Pancreas (tissue), 10 donors: ENCODE measurements at places on chromosomes 1 and 21. TPM values are rescaled to one million over a fixed set of nuclear protein-coding genes. Genes with fewer than 3 reads are reported as not detected.

DNA sequence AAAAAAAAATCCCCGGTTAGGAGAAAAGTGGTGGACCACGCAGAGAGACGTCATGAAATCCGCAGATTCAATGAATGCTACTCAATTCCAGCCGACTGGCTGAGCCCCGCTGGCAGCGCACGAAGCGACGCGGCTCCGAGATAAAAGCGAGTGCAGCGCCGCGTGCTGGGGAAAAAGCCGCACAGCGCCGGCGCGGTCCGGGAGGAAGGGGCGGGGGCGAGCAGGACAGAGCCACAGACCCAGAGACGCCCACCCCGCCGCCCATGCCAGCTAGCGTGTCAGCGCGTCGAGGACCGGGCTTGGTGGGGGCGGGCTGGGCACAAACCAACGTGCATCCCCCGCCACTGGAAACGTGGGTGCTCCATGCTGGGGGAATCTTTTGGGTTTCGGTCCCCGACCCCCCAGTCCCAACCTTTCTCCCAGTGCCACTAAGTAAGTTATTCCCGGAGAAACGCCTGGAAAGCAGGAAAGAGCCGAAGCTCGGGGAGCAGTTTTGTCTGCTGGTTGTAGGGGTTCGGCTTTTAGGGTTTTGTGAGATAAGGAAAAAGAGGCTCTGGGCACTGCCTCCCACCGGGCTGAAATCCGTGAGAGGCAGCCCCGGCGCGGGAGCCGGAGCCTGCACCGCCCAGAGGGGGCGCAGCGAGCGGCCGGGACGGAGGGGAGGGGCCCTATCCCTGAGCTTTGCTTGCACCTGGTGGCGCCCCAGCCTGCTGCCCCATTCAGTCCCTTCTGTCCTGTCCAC, at the start of gene KCNJ6:
TSS of gene KCNJ6 (minus strand) at position 148 of the 742 bp plus-strand sequence. CDS start 75,775 bp downstream, outside the sequence.
- peaks cover 3% of the 10 kb centered on the region for H3K4me1 ChIP-seq
- peaks cover 13% of the 10 kb centered on the region for H3K27me3 ChIP-seq
- no peaks in the 10 kb centered on the region for H3K36me3 ChIP-seq
- no peak for DNase-seq

DNA sequence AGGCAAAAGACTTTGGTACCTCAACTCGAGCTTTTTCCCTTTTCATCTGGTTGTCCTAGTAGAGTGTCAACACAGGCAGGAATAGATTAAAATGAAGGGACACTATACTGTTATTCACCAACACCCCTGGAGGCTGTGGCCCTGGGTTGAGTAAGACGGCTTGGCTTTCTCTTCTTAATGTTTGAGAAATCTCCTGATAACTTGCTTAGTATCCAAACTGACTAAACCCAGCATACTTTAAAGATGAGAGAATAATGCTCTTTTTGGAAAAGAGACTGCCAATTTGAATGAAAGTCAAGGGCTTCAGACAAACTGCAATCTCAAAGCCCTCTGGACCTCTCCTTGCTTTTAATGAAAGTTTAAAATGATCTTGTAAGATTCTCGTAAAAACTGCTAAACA, 2.6 kb upstream of the SLC30A1 start:
- DNase-seq = no peak
- no peaks in the 10 kb centered on the region for H3K36me3 ChIP-seq
- no peaks in the 10 kb centered on the region for H3K27me3 ChIP-seq
- no peak overlapping the region for H3K27ac ChIP-seq
- H3K4me1 ChIP-seq = no peaks in the 10 kb centered on the region

DNA sequence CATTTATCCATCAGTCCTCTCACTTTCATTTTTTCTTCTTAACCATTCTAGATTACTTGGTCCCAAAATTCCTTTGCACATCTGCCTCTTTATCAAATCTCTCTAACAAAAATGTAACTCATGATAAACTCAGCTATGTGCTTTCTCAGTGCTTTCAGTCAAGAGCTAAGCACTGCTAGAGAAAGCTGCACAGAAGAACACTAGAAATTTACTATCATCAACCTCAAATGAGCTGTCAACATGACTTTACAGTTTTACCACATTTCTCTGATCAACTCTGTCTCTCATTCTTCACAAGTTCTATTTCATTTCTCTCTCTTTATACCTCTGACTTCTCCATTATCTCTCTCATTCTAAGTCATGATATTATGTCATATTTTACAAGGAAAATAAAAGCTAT, 54.2 kb upstream of the PRKACB start:
- H3K27ac ChIP-seq = no peak overlapping the region
- no peaks in the 10 kb centered on the region for H3K4me1 ChIP-seq
- H3K4me3 ChIP-seq = no peak overlapping the region

GRCh38 chr1:116573431-116574095, 2.7 kb upstream of the CD58 start:
- no peaks in the 10 kb centered on the region for H3K27me3 ChIP-seq
- no peak overlapping the region for H3K27ac ChIP-seq
- DNase-seq = no peak

DNA sequence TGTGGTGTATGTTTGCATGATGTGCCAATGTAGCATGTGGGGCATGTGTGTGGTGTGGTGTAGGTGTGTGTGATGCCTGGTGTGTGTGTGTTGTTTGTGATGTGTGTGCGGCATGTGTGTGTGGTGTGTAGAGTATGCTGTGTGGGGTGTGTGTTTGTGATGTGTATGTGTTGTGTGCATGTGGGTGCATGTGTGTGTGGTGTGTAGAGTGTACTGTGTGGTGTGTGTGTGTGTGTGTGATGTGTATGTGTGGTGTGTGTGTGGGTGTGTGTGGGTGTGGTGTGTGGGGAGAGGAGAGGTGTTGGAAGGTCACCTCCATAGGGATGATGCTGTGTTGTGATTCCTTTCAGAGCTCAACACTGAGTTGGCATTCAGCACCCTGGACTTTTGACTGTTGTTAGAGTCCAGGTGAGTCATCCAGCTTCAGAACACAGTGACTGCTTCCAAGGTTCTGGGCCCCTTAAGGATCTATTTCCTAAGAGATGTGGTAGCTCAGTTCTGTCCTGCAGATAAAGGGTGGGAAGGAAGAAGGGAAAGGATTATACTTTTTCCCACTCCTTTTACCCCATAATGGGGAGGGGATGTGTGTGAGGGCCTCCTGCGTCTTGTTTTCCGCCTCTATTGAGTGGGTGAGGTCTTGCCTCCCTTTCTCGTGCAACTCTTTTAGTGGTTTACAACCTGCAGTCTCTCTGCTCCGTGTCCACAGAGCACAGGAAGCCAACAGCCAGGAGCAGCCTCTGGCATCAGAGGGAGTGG, 47.6 kb downstream of the RHOU start:
- H3K27ac ChIP-seq = no peak overlapping the region
- DNase-seq = peak; percentile 60
- no peaks in the 10 kb centered on the region for H3K27me3 ChIP-seq
- H3K36me3 ChIP-seq = no peaks in the 10 kb centered on the region

DNA sequence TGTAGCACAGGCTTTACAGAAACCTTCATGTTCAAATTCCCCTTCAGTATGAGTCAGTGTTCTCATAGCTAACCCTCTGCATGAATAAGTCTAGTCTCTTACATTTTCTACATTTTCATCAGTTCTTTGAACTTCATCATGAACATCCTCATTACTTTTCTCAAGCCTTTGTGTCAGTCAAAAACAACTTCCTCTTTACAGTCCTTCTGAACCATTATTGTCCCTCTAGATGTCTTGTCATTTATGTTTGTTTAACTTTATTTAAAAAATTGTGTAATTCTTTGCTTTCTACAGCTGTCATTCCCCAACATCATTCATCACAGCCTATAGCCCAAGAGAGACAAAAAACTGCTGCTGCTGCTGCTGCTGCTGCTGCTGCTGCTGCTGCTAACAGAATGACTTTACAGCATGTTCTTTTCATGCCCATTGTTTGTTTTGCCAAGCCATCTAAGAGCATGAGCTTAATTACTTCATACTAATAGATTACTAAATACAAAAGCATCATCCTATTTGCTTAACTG, 133.1 kb downstream of the LRRC40 start:
- no peak overlapping the region for H3K27ac ChIP-seq
- DNase-seq = no peak
- H3K27me3 ChIP-seq = no peaks in the 10 kb centered on the region
- no peak overlapping the region for H3K4me3 ChIP-seq
- no peaks in the 10 kb centered on the region for H3K4me1 ChIP-seq

DNA sequence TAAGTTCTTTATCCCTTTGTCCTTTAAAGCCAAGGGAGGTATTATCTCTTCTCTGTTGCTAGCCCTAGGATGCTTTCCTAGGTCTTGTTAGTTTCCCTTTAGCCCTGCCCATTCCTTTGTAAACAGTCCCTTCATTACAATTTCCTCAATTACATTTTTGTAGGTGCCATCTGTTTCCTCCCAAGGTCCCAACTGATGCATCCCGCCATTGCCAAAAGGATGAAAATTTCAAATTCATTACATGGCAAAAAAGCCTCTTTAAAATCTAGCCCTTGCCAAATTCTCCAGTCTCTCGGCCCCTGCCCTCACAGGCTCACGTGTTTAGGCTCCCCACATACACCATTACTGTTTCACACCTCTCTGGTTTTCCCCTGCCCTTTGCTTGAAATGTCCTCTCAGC, 151.9 kb upstream of the C1orf87 start:
- H3K4me1 ChIP-seq = no peaks in the 10 kb centered on the region
- no peaks in the 10 kb centered on the region for H3K27me3 ChIP-seq
- H3K36me3 ChIP-seq = no peaks in the 10 kb centered on the region
- DNase-seq = no peak
- no peak overlapping the region for H3K4me3 ChIP-seq
- no peak overlapping the region for H3K27ac ChIP-seq

DNA sequence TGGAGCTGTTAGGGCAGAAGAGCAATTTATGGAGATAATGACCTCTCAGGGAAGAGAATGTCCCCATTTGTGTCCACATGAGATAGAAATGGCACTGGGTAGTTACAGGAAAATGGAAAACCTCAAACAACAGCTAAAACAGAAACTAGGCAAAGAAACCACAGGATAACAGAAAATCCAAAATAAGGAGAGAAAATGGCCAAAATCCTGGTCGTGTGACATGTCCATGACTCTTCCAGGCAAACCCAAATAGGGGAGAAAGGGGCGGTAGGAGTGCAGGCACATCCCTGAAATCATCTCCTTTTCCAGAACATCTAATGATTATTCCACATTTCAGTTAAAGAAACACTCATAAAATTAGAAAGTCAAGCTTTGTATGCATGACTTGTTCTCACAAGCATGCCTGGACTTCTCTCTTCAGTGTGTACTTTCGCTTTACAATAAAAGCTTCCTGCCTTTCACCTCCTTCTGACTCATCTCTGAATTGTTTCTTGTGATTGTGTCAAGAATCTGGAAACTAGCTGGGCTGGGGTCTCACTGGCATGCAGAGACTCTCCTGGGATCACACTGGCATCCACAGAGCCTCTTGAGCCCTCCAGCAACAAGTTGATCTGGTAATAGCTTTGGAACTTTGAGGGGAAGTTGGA, 171.4 kb upstream of the ZP4 start:
- H3K4me3 ChIP-seq = no peak overlapping the region
- H3K27ac ChIP-seq = no peak overlapping the region
- H3K36me3 ChIP-seq = no peaks in the 10 kb centered on the region

GRCh38 chr1:39360731-39361130, 130.7 kb upstream of the BMP8A start:
- H3K4me3 ChIP-seq = no peak overlapping the region
- peaks cover 6% of the 10 kb centered on the region for H3K36me3 ChIP-seq
- no peak for DNase-seq
- no peak overlapping the region for H3K27ac ChIP-seq
- no peaks in the 10 kb centered on the region for H3K4me1 ChIP-seq

DNA sequence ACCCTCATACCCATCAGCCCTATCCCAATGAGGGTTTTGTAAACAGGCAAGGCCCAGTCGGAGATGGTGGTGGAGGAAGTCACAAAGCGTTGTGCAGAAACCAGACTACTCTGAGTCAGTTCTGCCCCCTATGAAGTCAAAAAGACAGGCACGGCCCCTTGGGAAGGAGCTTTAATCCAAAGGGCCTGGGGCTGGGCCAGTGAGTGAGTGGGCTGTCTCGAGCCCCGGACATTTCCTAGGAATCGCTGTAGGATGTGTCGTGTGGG, 442 bp upstream of the AHCYL1 start:
- H3K4me1 ChIP-seq = peaks cover 36% of the 10 kb centered on the region
- H3K27ac ChIP-seq = no peak overlapping the region
- DNase-seq = no peak
- H3K27me3 ChIP-seq = no peaks in the 10 kb centered on the region
- H3K4me3 ChIP-seq = no peak overlapping the region

DNA sequence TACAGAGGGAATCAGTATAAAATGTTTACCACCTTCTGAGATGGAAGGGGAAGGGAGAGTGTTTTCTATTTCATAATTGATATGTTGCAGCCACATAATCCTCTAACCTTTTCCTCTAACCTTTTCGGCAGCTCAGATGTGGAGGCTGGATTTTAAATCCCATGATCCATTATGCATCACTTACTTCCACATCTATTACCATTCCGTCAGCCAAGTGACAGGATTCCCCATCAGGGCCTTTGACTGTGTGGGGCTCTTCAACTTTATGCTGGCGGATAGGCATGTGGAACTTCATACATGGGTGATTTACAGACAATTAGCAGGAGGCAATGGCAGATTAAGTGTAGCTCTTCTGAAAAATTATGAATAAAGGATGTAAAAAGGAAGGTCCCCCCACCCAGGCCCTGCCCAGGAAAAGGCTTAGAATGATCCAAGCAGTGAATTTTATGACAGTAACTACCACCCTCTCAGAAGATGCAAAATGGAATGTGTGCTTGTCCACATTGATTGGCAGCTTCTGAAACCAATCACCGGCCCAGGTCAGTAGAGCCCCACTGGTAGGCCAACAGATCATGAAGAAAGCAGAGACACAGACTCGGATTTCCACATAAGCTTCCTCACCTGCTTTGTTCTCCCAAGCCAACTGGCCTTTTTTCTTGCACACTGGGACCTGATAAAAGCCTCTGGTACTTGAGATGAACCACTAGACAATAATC, 147.0 kb downstream of the ST6GALNAC5 start:
- H3K36me3 ChIP-seq = no peaks in the 10 kb centered on the region
- no peaks in the 10 kb centered on the region for H3K27me3 ChIP-seq
- no peak overlapping the region for H3K27ac ChIP-seq
- no peak for DNase-seq

DNA sequence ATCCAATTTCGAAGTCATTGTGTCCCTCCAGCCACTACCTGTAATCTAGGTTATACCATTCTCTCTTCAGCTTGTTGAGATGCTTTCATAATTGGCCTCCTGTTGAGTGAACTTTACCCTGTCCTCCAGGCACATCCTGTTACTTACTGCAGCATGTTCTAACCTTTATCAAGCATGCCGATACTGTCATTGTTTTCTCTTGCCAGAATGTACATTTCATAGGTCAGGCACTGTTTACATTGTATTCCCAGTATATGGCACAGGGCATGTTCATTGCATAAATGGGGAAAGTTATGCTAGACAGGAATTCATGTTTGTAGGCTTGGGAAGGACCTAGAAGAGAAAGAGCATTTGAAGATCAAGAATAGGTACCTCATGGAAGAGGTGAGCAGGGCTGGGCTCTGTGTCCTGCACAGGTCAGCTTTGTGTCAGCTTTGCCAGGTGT, 10.2 kb downstream of the CXADR start:
- H3K4me1 ChIP-seq = peaks cover 15% of the 10 kb centered on the region
- H3K27ac ChIP-seq = no peak overlapping the region
- H3K36me3 ChIP-seq = no peaks in the 10 kb centered on the region
- no peaks in the 10 kb centered on the region for H3K27me3 ChIP-seq
- DNase-seq = no peak

- H3K36me3 ChIP-seq = no peaks in the 10 kb centered on the region
- no peak for DNase-seq
- no peak overlapping the region for H3K4me3 ChIP-seq
- H3K4me1 ChIP-seq = no peaks in the 10 kb centered on the region
These were observed 106.3 kb downstream of the EDEM3 start for GRCh38 chr1:184648160-184648855.

NHLH1 gene
- polyA plus RNA-seq = 0.14 TPM

LHX4 gene
- polyA plus RNA-seq = 0.19 TPM

GRHL3 gene
- polyA plus RNA-seq = 0.33 TPM

NUF2 gene
- 0.42 TPM for polyA plus RNA-seq

LRRC53 gene
- not detected for polyA plus RNA-seq

MPC2 gene
- 37.7 TPM for polyA plus RNA-seq

SMIM11 gene
- 3.3 TPM for polyA plus RNA-seq

ZSWIM5 gene
- 0.76 TPM for polyA plus RNA-seq

MATN1 gene
- polyA plus RNA-seq = 0.07 TPM
